LHCN-M2 (cell line): ENCODE measurements at places on chromosomes 6 and 20.

- DNase-seq: no peak
These were observed 163.2 kb downstream of the SYCP2 start for GRCh38 chr20:59770270-59770669.

GRCh38 chr6:56770011-56770520 is 127.4 kb upstream of the DST start:
- no peak for DNase-seq

GRCh38 chr6:160005861-160006540 is 37.1 kb downstream of the IGF2R start:
- no peak for DNase-seq

DNA sequence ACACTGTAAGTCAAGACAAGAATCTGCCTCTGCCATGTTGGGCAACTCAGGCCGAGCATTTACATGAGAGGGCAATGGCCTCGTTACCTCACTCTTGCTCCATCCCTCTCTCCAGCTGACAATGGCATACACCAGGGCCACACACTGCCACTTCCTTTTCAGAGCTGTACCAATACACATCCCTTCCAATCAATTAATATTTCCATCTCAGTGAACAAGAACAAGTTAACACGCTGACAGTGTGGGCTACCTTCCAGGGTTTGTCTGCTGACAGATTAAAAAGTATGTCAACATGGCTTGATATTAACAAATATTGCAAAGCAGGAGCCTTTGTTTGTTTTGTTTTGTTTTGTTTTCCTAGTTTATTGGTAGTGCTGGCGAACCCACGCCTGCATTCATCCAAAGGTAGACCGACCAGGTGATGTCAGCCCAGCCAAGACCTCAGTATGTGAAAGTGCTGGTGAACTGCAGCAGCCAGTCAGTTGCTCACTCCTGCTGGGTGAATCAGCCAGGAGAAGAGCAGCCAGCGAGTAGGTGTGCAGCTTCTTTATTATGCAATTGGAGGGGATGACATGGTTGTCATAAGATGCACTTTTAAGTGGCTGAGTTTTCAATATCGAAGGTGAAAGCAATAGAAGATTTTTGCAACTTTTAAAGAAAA is 487.3 kb upstream of the JARID2 start:
- no peak for DNase-seq

DNA sequence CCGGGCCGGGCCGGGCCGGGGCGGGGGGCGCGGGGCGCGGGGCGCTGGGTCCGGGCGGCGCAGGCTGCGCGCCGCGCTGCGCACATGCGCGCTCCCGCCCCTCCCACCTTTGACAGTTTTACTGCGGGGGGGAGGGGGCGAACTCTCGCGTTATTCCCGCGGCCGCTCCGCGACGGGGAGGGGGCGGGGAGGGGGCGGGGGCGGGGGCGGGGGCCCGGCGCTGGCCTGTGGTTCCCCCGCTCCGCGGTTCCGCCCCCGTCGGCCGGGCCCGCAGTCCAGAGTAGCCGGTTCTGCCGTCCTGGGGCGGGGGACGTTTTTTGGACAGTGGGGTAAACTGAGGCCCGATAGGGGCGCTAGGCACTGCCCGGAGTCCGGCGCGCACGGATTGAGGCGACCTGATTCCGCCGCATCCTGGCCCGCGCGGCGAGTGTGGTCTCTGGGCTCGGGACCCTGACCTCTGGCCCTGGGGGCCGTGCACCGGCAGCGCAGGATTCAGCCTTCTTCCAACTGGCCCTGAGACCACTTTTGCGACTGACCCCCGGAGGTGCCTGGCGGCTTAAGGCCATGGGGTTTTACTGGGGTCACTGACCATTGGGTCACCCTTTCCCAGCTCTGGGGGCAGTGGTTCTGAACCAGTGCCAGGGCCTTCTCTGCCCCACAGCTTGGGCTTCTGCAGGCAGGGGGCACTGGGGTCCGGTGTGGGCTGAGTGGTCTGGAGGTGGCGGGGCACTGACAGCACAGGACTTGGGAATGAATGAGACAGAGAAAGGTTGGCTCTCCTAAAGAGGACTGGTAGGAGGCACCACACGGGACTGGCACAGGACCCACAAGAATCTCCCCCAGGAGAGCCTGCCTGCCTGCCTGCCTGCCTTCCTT is at the start of gene ZNF512B:
TSS of gene ZNF512B (minus strand) at position 93 of the 876 bp plus-strand sequence. CDS start 1,980 bp downstream, outside the sequence.
- peak; percentile 49 for DNase-seq
